ENCODE measurements at places on chromosomes 5 and 9.

GRCh38 chr9:107566611-107567061 lies 77.1 kb upstream of the KLF4 start:
- no peak for DNase-seq

GRCh38 chr9:123697686-123698085 lies 232.2 kb downstream of the DENND1A start:
- no peak for DNase-seq

DNA sequence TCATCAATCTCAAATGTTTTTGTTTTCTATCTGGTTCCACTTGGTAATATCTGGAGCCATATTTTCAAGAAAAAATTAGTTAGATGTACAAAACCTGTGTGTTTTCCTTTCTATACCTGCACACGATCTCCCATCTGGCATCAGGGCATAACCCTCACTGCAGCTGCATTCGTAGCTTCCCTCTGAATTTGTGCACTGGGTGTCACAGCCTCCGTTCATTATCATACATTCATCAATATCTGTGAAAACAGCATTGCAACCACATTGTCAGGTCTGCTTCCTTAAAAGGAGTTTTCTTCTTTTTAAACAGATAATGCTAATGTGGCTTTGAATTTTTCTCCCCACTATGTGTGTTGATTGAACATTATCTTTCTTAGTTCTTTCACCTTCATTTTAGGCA lies 202.7 kb downstream of the FBN2 start:
- DNase-seq, result no peak

DNA sequence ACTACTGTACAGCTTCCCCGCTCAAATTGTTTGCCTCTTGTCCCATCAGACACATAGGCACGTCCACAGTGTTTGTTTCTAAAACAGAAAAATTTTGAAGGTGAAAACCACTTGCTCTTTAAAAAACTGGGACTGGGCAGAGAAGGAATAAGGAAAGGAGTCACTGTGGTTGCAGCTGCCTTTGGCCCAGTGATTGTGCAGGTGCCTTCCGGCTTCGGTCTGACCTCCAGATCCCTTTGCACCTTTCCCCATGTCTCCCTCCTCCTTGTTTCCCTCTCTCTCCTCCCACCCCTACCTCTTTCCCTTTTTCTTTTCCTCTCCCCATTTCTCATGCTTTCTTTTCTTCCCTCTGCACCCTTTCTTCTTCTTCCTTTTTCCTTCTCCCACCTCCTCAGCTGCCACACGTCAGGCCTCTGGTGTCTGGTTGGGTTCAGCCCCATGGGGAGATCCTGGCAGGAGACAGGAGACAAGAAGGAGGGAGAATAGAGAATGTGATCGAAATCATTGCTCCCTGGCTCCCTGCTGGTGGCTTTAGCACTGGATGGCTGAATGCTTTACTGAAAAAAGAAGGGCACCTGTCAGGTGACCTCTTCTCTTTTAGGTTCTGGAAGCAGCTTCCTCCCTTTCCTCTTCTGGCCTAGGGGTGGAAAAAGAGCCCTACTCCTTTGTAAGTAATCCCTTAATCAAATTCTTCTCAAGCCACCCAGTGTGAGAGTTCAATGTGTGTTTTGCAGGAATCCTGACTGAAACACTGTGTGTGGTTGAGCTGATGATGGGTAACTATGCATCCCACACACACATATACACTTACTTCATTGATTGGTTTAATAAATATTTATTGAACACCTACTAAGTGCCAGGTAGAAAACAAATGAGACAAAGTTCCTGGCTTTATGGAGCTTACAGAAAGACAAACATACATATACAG lies 267.3 kb downstream of the MAST4 start:
- no peak for DNase-seq

DNA sequence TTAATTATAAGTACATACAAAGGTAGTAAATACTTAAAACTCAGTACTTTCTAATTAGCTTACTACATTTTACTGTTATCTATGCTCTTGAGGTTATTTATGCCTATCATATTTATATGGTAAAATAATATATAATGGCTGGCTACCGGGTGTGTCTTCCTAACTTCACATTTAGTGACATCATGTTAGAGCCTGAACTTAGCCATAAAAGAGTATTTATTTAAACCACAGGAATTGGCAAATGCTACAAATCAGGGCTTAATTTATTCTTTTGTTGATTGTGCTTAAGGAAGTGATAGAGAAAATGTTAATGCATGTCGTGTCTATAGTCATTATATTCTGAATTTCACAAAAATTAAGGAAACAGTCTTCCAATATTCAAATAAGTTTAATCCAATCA lies 73.1 kb downstream of the NDUFAF2 start:
- DNase-seq, result no peak

GRCh38 chr9:127943731-127944144 lies 6.1 kb upstream of the DPM2 start:
- peak; percentile 77 for DNase-seq

GRCh38 chr5:108263338-108263737 lies 118.6 kb downstream of the FBXL17 start:
- DNase-seq, result no peak

- no peak for DNase-seq
Measured at GRCh38 chr5:90747693-90748092, 189.1 kb downstream of the ADGRV1 start.

DNA sequence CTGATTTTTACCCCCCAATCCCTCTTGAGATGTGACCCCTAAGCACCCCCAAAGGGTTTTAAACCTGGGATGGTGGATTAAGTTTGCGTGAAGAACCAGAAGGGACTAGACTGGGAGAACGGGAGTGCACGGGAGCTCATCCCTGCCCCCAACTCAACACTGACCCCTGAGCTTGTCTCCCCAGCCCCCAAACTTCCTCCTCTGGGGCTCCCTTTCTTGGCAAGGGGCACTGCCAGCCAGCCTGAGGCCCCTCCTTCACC lies 5.0 kb upstream of the SET start:
- DNase-seq, result no peak

DNA sequence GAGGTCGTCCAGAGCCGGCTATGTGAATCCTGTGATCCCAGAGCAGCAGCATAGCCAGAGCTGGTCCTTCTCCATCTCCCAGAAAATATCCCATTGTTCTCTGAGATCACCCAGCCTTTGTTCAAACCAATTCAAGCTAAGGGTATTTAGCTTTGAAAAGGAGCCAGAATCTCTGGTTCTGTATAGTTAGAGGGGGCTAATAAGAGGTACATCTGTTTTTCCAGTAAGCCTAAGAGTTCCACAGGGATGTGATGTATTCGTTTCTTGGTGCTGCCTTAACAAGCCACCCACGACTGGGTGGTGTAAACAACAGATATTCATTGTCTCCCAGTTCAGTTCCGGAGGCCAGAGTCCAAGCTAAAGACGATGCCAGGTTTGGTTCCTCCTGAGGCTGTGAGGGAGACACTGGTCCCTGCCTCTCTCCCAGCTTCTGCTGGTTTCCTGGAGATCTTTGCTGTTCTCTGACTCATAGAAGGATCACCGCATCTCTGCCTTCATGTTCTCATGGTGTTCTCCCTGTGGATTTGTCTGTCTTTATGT lies 344.8 kb downstream of the MTRR start:
- no peak for DNase-seq

- DNase-seq, result no peak
Measured at GRCh38 chr5:95066048-95066447, 218.8 kb downstream of the MCTP1 start.

DNA sequence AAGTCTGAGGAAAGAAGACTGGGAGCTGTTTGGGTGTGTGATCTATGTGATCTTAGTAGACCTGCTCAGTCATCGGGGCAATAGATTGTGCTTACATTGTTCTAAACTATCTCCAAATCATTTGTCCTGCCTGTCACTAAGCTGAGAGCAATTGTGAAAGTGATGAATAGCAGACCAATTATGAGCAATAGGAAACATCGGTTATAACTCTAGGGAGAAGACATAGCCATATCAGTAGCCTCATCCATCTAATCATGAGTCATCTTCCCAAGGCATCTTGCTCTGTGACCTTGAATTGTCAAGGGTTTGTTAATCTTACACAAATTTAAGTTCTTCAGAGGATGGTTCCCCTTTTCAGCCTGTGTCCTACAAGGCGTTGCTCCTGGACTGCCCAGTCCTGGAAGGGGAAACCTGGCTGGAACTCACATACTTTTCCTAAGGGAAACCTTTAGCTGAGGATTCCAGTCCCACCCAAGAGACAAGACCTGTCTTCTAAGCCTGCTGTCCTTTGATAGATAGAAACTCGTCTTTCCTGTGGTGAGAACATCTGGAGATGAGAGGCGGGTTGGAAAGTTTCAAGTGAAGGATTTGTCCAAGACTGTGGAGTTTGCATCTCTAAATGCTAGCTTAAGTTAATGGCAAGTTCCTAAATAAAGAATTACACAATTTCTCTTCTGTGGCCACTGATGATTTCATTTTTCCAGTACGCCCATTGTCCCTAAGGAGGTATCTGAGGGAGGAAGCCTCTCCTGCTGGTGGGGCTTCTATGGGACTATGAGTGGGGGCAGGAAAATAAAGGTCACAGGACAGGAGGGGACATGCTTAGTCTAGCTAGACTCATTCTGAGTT lies 53.9 kb upstream of the TRIM32 start:
- no peak for DNase-seq

GRCh38 chr5:73678322-73678740 lies 52.3 kb downstream of the ARHGEF28 start:
- DNase-seq, result no peak

DNA sequence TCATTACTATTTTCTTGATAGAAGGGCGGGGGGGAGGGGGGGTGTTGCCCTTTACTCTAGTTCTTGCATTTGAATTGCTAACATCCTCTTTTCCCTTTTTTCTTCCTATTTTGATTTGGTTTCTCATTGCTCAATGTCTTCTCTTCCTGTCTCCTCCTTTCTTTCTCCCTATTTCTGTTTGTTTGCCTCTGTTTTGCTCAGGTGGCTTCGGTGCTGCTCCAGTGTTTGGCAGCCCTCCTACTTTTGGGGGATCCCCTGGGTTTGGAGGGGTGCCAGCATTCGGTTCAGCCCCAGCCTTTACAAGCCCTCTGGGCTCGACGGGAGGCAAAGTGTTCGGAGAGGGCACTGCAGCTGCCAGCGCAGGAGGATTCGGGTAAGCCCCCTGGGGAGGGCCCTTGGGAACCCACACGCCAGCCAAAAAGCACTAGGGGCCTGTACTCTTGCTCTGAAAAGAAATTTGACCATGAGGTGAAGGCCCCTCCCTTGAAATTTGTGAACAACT lies 48.3 kb downstream of the FAM78A start:
- no peak for DNase-seq

DNA sequence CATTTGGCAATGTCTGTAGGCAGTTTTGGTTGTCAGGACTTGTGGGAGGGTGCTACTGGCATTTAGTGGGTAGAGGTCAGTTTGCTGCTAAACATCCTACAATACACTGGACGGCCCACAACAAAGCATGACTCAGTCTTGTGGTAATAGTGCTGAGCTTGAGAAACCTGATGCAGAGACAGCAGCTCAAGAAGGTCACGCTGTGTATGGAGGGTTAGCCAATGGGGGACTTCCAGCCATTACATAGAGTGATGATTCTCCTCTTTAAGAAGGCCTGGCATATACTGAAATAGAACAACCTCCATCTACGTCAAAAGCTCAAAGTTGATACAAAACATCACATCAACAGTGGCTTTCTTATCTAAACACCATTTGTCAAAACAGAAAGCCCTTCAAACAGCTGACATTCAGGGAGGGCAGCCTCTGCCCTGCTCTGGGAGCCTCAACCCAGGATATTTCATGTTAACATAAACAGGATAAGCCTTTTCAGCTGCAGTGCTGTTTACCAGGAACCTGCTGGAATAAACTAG lies 143.0 kb downstream of the GPBP1 start:
- no peak for DNase-seq

- DNase-seq, result no peak
Measured at GRCh38 chr5:157449011-157449723, 10.8 kb upstream of the NIPAL4 start.

GRCh38 chr9:75893106-75893505 lies 2.6 kb downstream of the PCSK5 start:
- no peak for DNase-seq

GRCh38 chr9:122113574-122113973 lies 20.5 kb upstream of the TTLL11 start:
- DNase-seq, result no peak

DNA sequence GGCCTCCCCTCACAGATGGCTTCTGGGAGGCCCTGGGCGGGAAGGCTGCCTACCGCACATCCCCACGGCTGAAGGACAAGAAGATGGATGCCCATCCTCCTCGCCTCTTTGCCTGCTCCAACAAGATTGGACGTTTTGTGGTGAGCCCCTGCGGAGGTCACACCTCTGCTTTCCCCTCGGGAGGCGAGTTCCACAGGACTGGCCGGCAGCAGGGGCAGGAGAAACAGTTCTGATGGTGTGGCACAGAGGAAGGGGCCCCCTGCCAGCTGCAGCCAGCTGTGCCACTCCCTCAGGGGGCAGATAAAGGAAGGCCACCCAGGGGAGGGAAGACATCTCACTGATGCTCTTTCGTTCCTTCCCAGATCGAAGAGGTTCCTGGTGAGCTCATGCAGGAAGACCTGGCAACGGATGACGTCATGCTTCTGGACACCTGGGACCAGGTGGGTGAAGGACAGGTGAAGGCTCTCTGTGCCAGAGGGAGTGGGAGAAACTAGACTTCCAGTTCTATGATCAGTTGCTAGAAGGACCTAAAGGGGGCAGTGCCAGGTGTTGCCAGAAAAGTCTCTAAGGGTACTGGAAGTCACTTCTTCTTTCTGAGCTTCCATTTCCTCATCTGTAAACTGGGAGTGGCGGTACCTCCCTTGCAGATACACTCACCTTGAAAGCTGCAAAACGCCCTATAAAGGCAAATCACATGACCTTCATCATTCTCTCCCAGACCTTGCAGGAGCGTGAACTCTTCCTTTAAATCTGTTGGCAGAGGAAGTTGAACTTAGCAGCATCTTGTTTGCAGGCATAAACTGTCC lies 41.0 kb downstream of the STOM start:
- DNase-seq, result no peak

GRCh38 chr9:93268551-93269314 lies 84.8 kb downstream of the WNK2 start:
- peak; percentile 34 for DNase-seq

- DNase-seq, result no peak
Measured at GRCh38 chr9:107020040-107020530, 157.1 kb downstream of the ZNF462 start.

DNA sequence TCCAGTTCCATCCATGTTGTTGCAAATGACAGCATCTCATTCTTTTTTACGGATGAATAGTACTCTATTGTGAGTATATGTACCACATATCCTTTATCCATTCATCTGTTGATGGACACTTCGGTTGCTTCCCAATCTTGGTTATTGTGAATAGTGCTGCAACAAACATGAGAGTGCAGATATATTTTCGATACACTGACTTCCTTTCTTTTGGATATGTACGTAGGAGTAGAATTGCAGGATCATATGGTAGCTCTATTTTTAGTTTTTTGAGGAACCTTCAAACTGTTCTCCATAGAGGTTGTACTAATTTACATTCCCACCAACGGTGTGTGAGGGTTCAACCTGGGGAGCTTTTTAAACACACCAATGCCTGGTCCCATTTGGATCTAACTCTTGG lies 22.3 kb downstream of the GALNT12 start:
- no peak for DNase-seq

DNA sequence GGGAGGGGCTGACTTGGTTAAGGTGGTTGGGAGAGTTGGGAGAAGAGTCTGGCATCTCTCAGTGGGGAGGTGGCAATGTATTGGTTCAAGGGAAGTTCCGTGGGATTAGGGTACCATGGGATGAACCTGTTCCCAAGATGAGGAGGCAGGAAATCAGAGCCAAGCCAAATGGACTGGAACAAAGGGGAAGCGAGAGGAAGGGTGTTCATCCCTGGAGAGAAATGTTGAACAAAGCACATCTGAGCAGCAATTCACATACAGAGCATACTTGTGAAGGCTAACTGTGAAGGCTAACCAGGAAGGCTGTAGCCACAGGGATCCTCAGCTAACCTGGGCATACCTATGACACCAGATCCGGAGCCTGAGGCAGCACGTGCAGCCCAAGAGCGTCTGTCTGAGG lies 214.0 kb downstream of the MCTP1 start:
- DNase-seq, result no peak

- no peak for DNase-seq
Measured at GRCh38 chr9:137446851-137447471, 5.8 kb upstream of the ENTPD8 start.
